ENCODE measurements at places on chromosomes 1 and 21.

- no peak for DNase-seq
These were observed 84.6 kb upstream of the BMP8A start for GRCh38 chr1:39406533-39407450.

GRCh38 chr1:222325506-222325905, 222.4 kb downstream of the HHIPL2 start:
- no peak for DNase-seq

- peak; percentile 96 for DNase-seq
These were observed 7.9 kb upstream of the ADGRB2 start for GRCh38 chr1:31771891-31772668.

DNA sequence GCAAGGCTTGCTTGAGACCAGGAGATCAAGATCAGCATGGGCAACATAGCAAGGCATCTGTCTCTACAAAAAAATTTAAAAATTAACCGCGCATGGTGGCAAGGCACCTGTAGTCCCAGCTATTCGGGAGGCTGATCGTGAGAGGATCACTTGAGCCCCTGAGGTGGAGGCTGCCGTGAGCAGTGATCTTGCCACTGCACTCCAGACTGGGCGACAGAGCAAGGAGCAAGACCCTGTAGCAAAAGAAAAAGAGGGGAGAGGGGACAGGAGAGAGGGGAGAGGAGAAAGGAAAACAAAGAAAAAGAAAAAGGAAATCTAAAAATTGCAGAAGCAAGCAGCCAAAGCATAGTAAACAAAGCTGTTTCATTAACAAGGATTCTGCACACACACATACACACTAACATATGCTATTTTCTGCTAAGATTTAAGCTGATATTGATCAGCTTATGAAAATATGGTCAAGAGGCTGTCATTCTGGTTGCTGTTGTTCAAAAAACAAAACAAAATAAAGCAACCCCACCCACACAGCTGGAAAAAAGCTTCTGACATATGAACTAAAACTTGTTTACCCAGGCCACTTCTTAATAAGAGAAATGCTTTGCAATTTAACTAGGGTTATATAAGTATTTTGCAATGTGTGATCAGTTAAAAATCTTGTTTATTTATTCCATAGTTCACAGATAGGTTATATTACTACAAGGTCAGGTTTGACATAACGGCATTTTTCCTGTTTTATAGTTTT, 1.8 kb downstream of the ARNT start:
- no peak for DNase-seq

GRCh38 chr1:30689901-30690645, 33.3 kb downstream of the MATN1 start:
- peak; percentile 44 for DNase-seq

DNA sequence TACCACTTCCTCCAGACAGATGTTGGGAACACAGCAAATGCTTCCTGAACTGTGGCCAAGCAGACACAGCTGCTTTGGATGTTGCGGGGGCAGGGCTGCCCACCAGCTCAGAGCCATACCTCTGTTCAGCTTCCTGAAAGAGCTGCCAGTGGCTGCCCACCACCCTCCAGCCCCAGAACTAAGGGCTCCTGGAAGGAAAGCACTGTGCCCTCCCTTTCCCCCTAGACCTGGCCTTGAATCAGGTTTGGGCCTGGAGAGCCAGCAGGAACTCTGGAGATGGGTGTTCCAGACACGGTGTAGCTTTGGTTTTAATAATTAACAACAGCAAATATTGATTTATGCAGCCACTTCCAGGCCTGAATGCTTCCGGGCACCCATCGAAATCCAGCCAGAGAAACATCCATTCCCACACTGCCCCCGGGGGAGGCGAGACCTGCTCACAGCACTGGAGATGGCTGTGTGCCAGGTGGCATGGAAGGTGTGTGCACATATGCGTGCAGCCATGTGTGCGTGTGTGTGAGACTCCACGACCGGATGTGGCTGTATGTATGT, 45.7 kb downstream of the RAP1GAP start:
- peak; percentile 46 for DNase-seq

- peak; percentile 30 for DNase-seq
These were observed 95.8 kb upstream of the RGS4 start for GRCh38 chr1:162973381-162973795.

- no peak for DNase-seq
These were observed 187.7 kb downstream of the TNFSF18 start for GRCh38 chr1:172863031-172863430.

DNA sequence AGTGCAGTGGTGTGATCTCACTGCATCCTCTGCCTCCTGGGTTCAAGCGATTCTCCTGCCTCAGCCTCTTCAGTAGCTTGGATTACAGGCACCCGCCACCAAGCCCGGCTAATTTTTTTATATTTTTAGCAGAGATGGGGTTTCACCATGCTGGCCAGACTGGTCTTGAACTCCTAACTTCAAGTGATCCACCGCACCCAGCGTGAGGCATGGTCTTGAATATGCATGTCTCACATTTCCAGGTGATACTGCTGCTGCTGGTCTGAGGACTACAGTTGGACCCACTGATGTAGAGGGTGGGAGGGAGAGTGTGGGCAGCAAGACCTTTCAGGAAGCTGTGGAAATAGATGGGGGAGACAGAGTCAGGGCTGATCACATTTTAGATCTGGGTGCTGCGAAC, 21.9 kb upstream of the ASAP3 start:
- no peak for DNase-seq

GRCh38 chr21:32626621-32627196, 14.5 kb upstream of the CFAP298 start:
- DNase-seq, result peak; percentile 4

GRCh38 chr1:204723131-204723787, 37.7 kb upstream of the LRRN2 start:
- no peak for DNase-seq

GRCh38 chr1:210299501-210299900, 29.2 kb upstream of the HHAT start:
- DNase-seq, result peak; percentile 42

DNA sequence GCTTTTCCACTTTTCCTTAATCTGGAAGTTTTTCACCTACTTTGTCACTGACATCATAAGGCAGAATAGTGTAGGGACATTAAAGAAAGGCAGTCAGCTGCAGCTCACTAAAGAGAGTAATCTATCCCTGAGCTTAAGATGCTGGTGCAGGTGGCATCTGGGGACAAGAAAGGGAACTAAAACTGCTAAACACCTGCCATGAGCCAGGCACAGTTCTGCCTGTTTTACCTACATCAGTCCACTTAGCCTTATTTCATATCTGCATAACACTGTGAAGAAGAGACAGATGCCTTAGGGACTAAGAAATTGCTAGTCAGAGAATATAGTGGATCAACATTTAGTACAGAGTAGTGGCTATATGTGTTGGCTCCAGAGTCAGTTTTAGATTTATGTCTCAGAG, 88.1 kb downstream of the GPATCH2 start:
- no peak for DNase-seq

- peak; percentile 28 for DNase-seq
These were observed 98.8 kb upstream of the DUSP10 start for GRCh38 chr1:221840511-221841243.

GRCh38 chr1:192807211-192808162, 1.4 kb upstream of the RGS2 start:
- peak; percentile 55 for DNase-seq

GRCh38 chr1:232904566-232904965, 45.8 kb upstream of the NTPCR start:
- DNase-seq, result peak; percentile 92

DNA sequence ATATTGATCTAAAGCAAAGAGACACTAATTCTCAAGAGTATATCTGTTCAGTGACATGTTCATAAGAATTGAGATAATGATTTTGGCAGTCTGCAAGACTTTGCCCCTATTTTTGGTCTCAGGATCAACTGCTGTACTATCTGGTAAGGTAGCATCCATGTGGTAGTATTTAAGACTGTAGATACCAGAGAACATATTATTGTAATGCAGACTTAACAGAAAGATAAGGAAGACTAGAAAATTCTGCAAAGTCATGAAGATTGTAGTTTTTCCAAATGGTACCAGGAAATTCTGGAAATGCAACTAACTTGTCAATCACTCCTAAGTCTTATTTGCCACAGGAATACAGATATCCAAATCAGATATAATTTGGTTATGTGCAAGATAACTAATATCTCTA, 35.1 kb downstream of the RNF2 start:
- no peak for DNase-seq
